Kidney glomerular epithelial cell (primary cell): ENCODE measurements at places on chromosomes 16 and 17.
A peak's percentile ranks its signal among the peaks of the same experiment; 100 is the strongest.

DNA sequence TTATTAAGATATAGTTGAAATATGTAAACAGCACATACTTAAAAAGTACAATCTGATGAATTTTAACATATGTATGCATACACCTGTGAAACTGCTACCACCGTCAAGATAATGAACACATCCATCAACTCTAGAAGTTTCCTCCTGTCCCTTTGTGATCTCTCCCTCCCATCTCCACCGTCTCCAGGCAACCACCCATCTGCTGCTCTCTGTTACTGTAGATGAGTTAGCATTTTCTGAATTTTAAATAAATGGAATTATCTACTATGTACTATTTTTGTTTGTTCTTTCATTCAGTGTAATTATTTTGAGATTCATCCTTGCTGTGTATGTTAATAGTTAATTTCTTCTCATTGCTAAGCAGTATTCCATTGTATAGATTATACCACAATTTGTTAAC lies 40.2 kb upstream of the SMPD3 start:
- no peak for DNase-seq

DNA sequence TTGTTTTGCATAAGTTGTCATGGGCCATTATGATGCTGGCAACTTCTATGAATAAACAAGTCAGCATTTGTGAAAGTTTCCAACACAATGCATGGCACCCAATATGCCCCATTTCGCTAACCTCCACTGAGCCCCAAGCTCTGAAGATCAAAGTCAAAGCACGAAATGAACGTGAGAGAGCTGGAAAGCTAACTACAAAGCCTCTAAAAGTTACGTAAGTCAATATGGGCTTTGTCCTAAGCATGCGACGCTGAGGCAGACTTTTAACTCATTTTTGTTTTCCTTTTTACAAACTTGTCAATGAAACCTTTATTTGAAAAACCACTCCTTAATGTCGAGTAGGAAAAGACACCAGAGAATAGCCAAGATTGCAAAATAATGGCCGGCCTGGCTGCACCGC lies 131.6 kb upstream of the NUDT7 start:
- DNase-seq, result no peak

DNA sequence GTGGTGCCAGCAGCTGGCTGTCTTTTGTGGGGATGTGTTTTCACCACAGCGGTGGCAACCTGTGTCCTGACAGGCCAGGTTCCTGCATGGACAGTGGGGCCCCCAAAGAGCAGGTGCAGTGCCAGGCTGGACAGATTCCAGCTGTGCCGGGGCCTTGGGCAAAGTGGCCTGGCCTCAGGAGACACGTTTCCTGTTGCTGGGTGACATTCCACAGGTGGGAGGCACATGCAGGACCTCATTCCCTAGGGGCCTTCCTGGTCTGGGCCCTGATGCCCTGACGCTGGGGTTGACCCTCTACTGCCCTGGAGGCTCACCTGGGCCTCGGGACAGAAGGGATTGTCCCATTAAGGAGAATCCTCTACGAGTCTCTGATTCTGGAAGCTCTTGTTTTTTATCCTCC lies 182.4 kb downstream of the RAB11FIP4 start:
- DNase-seq, result no peak

DNA sequence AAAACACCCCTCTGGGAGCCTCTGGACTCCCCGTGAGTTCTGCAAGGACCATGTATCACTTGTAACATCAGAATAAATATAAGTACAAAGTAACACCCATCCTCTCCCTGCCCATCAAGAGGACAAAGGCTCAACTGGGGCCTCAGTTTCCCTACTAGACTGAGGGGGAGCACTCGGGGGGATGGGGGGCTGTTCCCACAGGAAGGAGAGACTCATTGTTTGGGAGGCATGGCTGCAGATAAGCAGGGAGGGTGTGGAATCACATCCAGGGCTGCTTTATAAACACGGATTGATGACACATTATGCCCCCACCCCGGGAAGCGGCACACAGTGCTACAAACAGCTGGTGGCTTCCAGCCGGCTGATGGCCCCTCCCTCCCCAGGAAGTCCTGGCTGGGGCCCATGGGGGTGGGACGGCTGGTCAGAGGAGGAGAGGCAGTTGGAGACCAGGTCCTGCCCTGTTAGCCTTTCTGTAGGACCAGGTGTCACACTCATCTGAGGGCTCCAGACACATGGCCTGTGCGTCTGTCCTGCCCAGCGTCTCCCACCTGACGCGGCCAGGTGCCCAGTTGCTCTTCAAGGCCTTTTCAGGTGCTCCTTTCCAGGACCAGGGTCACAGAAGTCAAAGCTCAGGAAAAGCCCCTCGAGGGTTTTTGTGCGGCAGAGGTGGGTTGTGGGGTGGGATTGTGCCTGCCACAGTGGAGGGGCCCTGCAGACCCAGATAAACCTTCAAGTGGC lies 1.3 kb upstream of the MPG start:
- DNase-seq, result peak; percentile 34

DNA sequence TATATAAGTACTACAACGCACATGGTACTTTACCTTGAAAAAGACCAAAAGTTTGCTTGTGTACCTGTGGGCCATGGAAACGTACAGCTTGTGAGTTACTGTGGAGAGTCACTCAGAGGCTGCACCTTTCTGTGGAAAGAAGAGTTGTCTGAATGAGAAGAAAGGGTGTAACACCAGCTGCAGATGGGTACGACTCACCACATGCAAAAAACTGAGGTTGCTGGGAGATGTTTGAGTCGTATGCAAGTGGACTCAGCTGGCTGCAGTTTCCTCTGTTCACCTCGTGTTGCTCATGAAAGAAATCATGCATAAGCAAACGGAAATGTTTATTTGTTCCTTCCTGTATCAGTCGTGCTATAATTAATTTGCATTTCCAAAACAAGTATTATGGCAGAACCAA lies 22.4 kb upstream of the DYNLRB2 start:
- peak; percentile 7 for DNase-seq

DNA sequence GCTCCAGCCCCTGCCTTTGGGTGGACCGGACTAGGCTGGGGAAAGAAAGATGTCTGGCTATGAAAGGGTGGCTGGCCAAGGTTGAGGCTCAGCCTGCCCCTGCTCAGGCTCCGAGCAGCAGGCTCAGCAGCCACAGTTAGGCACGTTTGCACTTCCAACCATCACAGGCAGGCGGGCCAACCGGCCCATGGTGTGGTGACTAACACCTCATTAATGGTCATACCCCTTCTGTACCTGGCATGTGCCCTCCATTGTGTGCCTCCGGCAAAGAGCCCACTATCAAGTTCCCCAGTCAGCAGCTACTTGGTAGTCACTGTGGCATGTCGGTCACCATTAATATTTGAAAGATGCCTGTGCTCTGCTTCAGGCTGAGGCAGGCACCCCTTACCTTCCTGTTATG lies 6.7 kb downstream of the TBC1D24 start:
- DNase-seq, result no peak

DNA sequence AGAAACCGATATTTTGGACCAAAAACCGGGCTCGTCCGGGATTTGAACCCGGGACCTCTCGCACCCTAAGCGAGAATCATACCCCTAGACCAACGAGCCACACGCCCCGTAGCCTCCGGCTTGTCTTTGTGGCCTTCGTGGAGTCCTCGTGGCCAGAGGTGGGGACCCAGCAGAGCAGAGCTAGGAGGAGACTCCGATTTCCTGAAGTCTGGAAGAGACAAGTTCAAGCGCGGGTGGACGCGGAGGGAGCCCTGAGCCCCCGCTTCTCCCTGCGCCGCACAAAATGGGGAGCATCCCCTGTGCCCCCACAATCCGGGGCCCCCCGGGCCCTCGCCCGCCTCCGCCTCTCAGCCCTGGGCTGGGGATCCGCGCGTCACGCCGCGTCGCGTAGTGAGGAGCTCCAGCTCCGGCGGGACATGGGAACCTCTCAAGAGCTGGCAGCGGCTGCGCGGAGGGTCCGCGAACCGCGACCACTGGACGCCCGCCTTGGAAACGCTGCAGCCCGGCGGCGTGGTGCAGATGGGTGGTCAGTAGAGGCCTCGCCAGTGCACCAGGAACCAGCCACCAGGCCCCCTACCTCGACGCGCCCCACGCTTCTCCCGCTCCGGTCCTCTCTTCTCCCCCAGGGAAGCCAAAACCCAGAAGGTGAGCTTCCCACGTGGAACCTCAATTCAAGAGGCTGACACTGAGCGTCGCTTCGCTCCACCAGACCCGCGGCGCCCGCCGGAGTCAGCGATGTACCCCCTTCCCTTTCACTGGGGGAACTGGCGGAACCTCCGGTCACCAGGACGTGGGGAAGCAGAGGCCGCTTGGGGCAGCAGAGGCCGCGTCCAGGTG lies 5.2 kb upstream of the OR1F1 start:
- DNase-seq, result peak; percentile 47
